ENCODE measurements at places on chromosomes 16 and 17. TPM values are rescaled to one million over a fixed set of nuclear protein-coding genes. Genes with fewer than 3 reads are reported as not detected.

Gene ODF4
- total RNA-seq, result not detected

Gene LRRC37A3
- total RNA-seq, result 19.3 TPM

Gene GGT6
- total RNA-seq, result not detected

Gene LRRC36
- not detected for total RNA-seq
